Hematopoietic multipotent progenitor cell (in vitro differentiated cells): ENCODE measurements at places on chromosomes 5 and 9.
A peak's percentile ranks its signal among the peaks of the same experiment; 100 is the strongest.

- no peak for DNase-seq
These were observed 568.9 kb downstream of the CCDC171 start for GRCh38 chr9:16121601-16122286.

DNA sequence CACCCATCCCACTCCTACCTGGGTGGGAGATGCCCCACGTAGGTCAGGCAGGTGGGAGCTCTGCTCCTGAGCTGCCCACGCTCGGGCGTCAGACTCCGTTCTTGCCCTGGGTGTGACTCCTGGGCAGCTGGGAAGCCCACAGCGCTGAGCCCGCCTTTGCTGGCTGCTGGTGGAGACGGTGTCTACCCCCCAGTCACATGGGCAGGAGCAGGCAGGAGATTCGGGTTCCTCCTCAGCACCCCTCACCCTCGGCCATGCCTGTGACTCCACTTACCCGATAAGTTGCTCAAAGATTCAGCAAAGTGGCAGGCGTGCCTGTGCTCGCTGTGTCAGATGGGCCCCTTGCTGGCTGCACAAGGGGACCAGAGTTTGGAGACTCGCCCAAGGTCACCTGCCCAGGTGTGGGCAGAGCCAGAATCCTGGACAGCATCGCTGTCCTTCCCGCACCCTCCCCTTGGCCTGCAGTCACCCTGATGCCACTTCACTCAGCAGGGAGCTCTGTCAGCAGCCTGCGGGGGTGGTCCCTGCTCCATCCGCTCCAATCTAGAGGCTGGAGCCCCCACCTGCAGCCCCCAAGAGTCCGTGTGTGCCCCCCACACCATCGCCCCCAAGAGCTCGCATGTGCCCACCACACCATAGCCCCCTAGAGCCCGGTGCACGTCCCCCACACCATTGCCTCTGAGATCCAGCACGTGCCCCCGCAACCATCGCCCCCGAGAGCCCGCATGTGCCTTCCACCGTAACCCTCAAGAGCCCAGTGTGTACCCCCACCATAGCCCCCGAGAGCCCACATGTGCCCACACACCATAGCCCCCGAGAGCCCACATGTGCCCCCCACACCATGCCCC lies 4.2 kb downstream of the LCN1 start:
- DNase-seq, result no peak

DNA sequence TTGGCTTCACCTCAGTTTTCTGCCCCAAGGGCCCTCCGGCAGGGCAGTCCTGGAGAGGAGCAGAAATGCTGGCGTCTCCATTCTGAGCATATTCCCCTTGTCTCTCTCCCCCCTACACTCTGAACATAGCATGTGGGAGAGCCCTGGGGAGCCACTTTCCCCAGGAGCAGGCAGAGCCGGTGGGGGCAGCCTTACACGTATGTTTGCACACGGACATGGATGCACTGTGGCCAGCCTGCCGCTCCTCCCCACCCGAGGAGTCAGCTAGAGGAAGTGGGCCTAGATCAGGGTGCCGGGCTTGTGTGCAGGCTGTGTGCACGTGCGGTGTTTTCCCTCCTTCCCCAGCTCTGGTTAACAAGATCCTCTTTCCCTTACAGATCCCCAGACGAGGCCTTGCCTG lies 25.4 kb upstream of the POMT1 start:
- DNase-seq, result no peak

- DNase-seq, result no peak
These were observed 1117.2 kb upstream of the DMAC1 start for GRCh38 chr9:8916771-8917170.

GRCh38 chr5:149766460-149767280 lies 36.6 kb downstream of the PPARGC1B start:
- no peak for DNase-seq

DNA sequence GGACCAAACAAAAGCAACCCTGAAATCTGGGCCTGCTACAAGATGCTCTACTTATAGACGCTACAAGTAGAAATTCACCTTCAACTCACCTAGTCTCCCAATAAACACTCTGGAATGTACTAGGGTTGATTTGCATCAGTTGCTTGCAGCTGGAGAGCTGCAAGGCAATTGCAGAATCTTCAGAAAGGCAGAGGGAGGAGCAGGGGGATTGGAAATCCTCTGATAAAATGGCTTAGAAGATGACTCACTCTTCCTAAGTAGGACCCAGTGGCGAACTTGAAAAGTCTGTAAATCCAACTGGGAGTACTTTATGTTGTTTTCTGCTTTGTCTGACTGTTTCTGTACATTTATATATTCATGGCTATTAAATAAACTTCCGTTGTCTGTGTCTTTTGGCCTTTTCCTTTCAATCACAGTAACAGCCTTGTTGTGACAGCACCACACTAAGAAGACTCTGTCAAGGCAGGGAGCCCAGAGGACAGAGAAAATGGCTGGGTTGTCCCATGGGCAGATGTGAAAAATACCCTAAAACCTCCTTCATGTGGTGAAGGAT lies 14.7 kb upstream of the MLLT3 start:
- no peak for DNase-seq

DNA sequence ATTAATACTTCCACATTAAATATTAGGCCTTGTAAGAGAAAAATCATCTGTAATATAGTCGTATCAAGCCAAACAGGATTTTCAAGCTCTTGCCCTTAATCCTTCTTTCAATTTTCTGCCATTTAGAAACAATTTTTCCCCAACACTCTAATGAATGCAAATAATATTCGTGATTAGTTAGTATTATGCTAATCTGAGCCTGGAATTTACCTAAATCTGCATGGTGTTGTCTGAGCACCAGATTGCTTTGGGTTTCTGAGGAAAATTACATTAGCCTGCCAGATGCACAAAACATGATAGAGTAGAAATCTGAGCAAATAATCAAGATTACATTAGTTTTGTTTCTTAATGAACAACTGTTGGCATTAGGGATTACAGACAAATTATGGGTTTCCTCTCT lies 176.6 kb downstream of the ZDHHC21 start:
- DNase-seq, result no peak

GRCh38 chr9:120928483-120929228 lies 2.1 kb upstream of the TRAF1 start:
- peak; percentile 71 for DNase-seq

- DNase-seq, result no peak
These were observed 50.9 kb downstream of the ANKRD31 start for GRCh38 chr5:75185763-75186162.

DNA sequence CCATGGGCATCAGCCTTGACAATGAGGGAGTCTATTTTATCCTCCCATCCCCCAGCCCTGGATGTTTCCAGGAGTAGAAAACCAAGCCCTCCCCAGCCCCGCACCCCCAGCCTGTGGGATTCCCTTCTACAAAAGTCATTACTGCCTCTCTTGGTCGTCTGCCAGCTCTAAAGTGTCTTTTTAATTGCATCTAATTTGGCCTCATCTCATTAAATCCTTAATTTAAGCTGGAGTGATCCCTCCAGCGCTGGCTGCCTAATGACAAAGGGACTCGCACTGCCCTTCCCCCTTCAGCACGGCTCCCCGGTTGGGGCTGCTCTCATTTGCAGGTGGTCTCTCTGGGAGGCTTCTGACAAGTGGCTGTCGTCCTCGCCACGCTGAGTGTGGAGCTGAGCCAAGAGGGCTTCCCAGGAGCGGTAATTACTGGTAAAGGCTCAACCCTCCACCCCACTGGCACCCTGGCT lies 107.9 kb upstream of the ALDH1B1 start:
- DNase-seq, result no peak

DNA sequence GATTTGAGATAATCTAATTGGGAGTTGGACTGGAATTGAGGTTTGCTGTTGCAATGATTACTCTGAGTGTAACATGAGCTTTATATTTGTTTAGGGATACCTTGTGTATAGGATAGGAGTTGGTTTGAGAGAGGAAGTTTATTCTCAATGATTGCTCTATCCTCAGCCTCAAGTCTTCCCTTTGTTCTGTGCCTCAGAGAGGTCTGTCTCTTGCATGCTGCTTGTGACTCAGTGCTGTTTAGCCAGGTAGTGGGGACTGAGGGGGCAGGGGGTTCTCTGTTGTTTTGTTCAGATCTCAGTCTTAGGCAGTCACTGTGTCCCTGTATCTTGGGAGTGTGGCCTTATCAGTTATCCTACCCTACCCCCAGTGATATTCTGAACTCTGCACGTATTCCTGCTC lies 192.1 kb downstream of the SPATA31D1 start:
- DNase-seq, result no peak

DNA sequence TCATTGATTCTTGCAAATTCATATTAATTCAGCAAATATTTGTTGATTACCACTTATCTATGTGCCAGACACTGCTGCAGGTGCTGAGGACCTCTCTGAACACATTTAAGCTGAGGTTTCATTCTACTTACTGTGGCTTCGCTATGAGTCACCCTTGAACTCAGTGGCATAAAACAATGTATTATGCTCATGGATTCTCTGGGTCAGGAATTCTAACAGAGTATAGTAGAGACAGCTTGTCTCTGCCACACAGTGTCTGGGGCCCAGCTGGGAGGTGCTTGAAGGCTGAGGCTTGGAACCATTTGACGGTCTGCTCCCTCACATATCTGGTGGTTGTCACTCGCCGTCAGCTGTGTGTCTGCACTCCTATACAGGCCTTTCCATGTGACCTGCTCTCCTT lies 124.3 kb upstream of the NR3C1 start:
- no peak for DNase-seq

- no peak for DNase-seq
These were observed 2.0 kb upstream of the MXD3 start for GRCh38 chr5:177313561-177314259.

DNA sequence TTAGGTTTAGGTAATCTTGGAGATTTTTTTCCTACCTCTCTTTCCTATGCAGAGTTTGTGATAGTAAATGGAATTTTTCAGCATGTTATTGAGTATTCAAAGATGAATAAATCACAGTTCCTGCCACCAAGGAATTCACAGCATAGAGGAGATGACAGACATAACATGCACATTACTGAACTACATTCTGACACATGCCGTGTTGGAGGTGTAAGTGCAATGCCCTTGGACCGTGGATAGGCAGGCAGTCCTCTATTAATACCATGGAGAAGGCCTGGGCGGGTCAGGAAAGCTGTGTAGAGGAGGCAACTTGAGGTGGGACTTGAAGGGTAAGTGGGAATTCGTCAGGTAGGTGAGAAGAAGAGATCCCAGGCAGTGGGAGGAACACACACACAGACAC lies 43.9 kb downstream of the MCCC2 start:
- DNase-seq, result no peak

DNA sequence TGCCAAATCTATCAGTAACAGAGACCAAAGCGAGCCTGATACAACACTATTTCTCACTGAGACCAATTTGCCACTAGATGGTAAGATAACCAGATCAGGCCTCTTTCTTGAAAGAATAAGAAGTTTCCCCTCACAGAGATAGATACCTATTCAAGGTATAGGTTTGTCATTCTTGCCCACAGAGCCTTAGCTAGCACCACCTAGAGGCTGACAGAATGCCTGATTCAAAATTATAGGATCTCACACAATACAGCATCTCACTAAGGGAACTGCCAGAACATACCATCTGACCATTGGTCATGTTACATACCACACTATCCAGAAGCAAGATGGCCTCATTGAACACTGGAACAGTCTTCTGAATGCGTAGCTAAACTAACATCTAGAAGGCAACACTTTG lies 166.6 kb upstream of the HCN1 start:
- DNase-seq, result no peak

DNA sequence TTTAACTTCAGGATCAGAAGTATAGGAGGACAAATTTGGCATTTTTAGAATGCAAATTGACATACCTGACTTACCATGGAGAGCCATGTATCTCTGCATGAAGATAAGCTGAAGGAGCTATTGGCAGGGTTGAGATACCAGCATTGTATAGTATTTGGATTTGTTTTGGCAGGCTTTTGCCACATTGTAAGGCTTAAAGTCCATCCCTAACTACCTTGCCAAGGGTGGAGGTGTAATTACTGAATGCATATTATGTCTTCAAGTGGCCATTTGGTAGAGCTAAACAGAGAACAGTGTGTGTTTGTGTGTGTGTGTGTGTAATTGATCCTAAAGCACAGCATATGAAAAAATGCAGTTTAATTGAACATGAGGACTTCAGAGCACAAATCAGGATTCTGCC lies 324.7 kb downstream of the FAM170A start:
- DNase-seq, result no peak

DNA sequence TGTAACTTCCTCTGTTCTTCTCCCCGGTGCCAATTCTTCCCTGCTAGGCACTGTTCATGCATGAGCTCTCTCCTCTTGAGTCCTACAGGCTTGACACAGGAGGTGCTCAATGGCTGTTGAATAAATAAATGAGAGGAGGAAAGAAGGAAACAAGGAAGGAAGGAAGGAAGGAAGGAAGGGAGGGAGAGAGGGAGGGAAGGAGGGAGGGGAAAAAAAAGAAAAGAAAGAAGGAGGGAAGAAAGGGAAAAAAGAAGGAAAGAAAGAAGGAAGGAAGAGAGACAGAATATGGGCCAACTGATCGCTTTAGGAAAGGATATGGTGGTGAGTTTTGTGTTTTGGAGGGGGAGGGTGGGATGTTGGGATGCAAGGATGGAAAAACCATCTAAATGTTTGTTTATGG lies 6.4 kb downstream of the KCNMB1 start:
- DNase-seq, result no peak

DNA sequence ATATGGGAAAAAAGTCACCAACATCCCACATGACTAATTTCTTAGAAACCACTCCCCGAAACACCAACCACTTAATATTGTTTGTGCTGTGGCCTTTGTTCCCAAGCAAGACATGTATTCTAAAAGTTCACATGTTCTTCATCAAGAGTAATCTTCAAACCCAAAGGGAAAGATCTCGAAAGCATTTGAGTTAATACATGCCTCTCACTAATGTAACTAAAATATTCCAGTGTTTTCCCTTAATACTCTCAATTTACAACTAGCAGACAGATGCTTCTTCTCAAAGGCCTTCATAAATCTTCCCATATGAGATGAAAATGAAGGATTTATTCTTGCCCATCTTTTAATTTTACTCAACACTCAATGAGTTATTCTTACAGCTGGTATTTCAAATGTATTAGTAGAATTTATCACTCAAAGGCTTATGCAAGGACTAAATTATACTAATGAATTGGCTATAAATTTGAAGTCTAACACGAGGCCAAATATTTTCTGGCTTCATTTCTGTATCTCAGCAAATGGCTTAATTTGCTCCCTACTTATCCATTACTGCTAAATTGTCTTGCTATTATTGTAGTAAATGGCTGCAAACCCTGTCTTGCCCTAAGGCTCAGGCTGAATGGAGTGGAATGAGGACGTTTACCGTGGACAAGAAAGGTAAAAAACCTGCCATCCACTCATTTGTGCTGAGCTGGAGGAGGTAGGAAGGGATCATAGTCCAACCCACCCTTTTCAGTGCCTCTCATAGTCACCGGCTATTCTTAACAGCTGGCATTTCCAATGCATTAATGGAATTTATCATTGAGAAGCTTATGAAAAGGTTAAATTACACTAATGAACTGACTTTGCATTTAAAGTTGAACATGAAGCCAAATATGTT lies 474.4 kb downstream of the RASEF start:
- DNase-seq, result no peak
